Umbilical cord (tissue), 2 donors: ENCODE measurements at places on chromosomes 4 and X.

- DNase-seq: no peak
Observed at GRCh38 chr4:85815796-85816459, 341.0 kb downstream of the ARHGAP24 start.

- DNase-seq: no peak
Observed at GRCh38 chr4:139806929-139807328, 141.3 kb downstream of the MGST2 start.

DNA sequence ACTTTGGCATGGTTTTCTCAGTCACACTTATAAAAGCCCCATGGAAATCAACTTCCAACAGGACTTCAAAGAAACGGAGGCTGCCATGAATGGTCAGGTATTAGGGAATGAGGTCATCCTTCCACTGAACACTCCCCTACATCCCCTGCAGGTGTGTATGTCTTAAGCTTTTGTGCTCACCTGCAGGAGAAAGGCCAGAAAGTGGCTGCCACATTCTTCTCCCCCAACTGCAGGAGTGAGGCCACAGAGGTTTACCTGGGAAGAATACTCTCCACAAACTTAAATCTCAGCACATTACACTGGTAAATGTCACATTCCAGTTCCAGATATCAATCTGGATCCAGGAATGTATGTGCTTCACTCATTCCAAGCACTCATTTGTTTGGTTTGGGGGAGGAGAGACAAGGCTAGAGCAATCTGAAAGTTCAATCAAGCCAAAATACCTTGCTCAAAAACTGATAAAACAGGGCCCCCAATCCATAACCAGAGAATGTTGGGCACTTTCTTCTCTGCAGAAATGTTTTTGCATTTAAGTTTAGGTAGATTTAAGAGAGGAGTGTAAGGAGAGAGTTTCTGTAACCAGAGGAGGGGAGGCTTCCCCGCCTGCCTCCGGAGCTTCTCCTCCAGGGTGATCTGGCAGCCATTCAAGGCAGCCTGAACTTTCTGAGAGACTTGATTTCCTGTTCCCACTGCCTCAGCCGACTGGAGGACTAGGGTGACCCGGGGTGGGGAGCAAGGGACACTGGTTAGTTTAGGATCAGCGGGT is 15.4 kb downstream of the FAM9C start:
- DNase-seq: peak; percentile 70

DNA sequence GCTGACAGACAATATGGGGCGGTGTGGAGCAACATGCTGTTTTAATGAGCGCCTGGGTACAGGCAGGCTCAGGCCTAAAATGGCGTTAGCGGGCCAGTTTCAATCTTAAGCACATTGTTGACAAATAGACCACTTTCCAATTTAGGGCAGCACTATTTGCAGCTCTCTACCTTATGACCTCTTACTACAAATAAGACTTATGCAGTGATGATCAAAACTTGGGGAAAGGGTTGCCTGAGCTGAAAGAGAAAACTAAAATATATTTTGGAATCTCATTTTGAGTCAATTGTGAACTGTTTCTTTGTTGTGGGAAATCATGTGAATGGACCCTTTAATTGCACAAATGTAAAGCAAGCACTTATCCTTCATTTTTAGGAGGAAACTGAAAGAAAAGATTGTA is 25.5 kb upstream of the GPAT3 start:
- DNase-seq: no peak

DNA sequence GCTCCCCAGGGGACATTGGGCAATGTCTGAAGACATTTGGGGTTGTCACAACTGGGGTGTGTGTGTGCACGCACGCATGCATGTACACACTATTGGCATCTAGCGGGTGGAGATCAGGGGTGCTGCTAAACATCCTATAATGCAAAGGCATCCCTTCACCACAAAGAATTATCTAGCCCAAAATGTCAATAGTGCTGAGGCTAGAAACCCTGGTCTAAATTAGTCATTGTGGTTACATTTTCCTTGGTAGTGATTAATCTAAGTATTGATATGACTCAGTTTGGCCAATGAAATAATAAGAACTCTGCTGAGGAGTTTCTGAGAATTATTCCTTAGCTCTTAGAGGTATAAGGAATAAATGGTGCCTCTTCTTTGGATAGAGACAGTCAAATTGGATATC is 200.2 kb downstream of the CLCN4 start:
- no peak for DNase-seq

DNA sequence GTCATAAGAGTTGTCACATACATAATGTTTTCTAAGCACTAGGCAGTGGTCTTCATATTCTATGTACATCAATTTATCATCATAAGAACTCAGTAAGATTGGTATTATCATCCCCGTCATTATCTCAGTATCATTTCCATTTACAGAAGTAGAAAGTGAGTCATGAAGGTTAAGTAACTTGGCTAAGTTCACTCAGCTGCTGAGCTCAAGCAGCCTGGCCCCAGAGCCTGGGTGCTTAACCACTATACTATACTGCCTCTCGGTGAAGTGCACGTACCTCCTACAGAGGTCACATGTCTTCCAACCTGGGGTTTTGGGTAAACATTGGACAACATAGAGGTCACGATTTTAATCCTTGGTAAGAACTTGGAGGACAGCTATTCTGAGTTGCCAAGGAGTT is 161.5 kb upstream of the GATB start:
- peak; percentile 13 for DNase-seq

DNA sequence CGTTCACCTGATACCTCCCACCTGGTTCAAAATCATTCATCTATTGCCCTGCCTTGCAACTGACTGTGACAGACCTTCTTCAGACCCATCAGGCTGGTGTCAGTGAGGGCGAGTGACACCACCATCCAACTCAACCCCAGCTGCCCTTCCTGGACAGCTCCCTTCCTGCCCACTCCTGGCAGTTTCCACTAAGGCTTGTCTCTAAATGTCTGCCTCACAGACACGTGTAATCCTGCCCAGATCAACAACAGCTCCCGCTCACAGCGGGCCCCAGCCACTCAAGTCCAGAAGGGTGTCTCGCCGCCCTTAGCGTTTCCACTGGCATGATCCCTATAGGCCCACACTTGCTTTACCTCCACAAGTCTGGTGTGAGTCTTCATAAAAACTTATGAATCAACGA is 28.9 kb downstream of the ACSL1 start:
- DNase-seq: no peak

DNA sequence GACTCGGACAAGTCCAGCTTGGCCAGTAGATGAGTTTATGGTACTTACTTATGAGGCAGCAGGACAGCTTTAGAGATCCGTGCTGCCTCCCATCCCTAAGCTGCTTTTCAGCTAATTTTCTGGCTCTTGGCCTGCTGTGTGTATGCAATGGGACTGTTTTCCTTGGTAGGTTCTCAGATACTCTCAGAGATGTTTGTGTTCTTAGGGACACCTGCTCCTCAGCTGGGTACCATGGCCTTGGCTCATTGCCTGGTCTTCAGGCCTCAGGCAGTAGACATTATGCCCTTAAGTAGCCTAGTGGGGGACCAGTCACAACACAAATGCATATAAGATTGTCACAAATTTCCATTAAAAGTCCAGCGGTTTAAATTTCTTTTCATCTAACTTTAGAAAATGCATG is 688.0 kb downstream of the PCDH7 start:
- DNase-seq: no peak

- DNase-seq: no peak
Observed at GRCh38 chr4:145389550-145389949, 92.1 kb upstream of the SMAD1 start.

DNA sequence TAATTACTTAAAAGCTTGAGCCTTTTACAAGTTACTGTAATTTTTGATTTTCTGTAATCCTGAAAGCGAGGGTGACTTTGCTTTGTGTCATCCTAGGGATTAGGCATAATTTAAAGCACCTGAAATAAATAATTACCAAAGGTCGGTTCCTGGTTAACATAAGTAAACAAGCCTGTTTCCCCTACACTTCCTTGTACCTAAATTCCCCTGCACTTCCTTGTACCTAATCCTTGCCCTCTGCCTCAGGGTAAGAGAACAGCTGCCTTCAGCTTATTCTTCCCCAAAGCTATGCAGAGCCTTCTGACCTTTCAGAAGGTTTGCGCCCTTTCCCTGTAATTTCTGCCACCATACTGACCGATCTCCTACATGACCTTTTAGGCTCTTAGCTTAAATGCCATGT is 166.1 kb upstream of the PDE5A start:
- no peak for DNase-seq
